ENCODE measurements at places on chromosomes 7 and 10.
A peak's percentile ranks its signal among the peaks of the same experiment; 100 is the strongest.

DNA sequence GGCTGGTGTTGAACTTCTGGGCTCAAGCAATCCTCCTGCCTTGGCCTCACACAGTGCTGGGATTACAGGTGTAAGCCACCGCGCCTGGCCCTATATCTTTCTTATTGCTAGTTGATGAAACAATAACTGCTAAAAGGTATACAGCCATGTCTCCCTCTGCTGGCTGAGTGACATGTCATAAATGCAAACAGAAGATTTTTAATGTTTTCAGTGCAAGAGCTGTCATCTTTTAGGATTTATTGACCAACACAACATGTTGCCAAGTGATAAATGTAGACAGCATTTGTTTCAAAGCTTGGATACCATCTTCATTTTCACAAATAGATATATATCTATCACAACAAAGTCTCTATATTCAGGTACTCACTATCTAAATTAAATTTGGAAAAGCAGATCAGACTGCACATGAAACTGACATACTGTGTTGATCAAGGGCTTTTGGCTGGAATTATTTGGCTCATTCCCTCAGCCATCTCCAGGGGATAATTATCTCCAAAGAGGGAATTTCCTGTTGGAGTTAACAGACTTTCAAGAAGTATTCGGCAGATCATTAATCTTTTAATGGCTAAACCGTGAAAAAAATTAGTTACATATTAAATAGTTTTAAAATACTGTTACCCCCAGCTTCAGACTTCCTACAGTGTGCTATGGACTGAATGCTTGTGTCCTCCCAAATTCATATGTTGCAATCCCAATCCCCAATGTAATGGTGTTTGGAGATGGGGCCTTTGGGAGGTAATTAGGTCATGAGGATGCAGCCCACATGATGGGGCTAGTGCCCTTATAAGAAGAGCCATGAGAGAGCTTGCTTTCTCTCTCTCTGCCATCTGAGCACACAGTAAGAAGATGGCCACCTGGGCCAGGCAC is 41.3 kb upstream of the SRPK2 start:
- peak; percentile 74 for DNase-seq

DNA sequence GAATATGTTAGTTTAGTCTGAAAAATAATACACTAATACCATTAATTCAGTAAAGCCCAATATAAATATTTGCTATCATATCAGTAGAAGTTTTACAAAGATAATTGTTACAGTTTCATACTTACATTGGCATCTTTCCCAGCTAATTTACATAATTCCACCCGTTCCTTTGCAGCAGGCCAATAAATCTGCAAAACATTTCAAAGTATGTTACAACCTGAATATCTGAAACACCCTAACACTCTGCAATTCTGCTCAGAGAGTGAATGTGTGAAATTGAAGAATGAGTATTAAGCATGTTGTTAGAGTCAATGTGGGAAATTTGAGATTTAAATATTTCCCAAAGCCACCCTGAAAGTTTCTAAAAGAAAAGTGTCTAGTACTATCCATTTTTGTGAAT is 105.5 kb downstream of the SEMA3D start:
- no peak for DNase-seq

DNA sequence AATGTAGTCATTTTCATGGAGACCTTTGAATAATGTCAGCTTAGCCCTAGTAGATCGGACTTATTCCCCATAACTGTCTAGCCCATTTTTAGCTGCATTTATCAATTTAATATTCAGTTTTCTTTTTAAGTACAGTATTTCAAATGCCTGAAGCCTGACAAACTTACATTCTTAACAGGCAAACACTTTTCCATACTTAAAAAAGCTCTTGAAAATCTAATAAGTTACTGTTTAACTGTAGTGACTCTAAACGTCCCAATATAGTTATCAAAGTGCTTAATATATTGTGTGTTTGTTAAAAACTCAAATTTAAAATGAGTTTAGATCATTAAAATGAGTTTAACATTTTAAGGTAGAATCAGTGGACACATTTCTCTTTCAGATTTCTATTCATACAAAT is 44.9 kb downstream of the PON1 start:
- no peak for DNase-seq

GRCh38 chr10:102641402-102641801 is 2.9 kb upstream of the TRIM8 start:
- DNase-seq: no peak

DNA sequence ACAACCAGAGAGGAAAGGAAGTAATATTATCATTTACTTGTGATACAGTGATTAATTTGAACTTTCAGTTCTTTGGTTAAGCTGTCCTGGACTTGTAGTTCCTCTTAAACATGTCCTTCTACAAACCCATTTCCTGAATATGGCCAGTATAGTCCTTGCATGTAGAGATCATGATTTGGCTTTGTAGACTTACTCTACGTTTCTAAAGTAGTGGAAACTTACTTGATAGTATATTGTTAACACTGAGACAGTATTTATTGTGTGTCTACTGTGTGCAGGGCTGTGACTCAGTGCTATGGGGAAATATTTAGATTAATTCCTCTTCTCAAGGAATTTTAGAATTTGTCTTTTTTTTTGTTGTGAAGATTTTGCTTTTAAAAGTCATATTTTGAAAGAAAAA is 109.5 kb downstream of the NRF1 start:
- no peak for DNase-seq

DNA sequence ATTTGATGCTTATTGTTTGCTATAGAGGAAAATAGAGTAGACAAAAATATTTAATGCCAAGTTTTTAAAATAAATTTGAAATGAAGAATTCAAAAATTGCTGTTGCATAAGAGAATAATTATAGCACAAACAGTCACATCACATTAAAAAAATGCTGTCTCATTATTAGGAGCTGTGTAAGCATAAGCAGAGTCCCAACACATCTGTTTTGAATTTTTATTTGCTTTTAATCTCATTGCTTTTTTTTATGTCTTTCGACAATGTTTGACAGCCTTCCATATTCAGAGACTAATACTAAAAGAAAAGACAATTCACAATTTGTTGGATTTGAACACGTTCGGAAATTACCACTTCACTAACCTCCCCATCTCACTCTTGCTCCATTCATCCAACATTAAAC is 143.5 kb downstream of the TFPI2 start:
- no peak for DNase-seq
